ENCODE measurements at places on chromosomes 5 and 9. TPM values are rescaled to one million over a fixed set of nuclear protein-coding genes. Genes with fewer than 3 reads are reported as not detected.

FSTL4 gene
- total RNA-seq = 0.34 TPM

ANKRD18B gene
- 8.0 TPM for total RNA-seq

SHC3 gene
- total RNA-seq = under 0.01 TPM

LVRN gene
- total RNA-seq = 0.36 TPM

HCN1 gene
- total RNA-seq = not detected

GRXCR2 gene
- not detected for total RNA-seq

DNAJC21 gene
- total RNA-seq = 66.3 TPM

MCTP1 gene
- 12.3 TPM for total RNA-seq

PIP5K1B gene
- total RNA-seq = 1.9 TPM

C5orf52 gene
- total RNA-seq = not detected

Measured in nasal cavity respiratory epithelium epithelial cell of viscerocranial mucosa (primary cell).